ENCODE measurements at places on chromosomes 6 and 20. TPM values are rescaled to one million over a fixed set of nuclear protein-coding genes. Genes with fewer than 3 reads are reported as not detected.

DNA sequence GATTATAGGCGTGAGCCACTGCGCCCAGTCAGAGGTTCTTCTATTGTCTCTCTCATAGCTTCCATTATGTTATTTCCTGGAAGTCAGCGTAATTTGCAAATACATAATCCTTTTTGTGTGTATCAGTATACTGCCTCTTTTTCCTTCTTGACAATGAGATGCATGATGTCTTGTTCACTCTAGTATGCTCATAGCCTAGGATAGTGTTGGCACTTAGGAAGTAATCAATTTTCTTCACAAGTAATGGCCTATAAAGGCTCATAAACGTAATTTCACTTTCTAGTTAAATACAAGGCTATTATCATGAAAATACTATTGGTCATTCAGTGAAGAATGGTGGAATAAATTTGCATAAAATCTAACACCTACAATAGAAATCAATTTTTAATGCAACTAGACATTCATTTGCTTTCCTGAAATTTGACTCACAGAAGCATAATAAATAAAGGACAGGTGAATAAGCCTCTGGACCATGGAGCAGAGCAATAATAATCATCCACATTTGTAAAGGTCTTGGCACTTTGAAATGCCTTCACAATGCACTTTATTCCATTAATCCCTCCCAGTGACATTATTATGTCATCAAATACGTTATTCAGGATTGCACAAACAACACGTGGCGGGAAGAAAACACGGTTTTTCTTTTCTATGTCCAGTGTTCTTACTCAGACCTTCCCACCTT is 366.9 kb upstream of the BTBD3 start:
- DNase-seq = no peak

- no peak for DNase-seq
Observed at GRCh38 chr20:3209946-3210317, 634 bp downstream of the ITPA start.

- DNase-seq = no peak
Observed at GRCh38 chr20:57374343-57374930, 16.8 kb upstream of the RBM38 start.

Gene PTCHD4
- total RNA-seq = 2.1 TPM

Gene SCGN
- 0.89 TPM for total RNA-seq

GRCh38 chr20:3721912-3722311 is 9.5 kb upstream of the SIGLEC1 start:
- DNase-seq = no peak

DNA sequence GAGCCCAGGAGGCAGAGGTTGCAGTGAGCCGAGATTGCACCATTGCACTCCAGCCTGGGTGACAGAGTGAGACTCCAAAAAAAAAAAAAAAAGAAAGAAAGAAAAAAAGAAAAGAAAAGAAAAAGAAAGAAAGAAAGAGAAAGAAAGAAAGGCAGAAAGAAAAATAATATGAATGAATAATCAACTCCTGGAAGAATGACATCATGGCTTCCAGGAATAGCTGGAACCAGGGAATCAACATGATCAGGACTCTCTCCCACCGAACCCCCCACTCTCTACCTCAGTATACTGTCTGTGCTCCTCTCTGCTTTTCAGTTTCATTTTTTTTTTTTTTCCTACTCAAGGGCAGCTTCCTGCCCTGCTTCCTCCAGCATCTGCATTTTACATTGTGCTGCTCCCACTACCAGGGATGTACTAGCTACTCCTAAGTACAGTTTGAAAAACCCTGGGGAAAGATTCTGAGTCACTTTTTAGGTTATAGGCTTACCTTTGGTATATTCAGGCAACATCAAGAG is 19.7 kb upstream of the MTCL3 start:
- DNase-seq = no peak

DNA sequence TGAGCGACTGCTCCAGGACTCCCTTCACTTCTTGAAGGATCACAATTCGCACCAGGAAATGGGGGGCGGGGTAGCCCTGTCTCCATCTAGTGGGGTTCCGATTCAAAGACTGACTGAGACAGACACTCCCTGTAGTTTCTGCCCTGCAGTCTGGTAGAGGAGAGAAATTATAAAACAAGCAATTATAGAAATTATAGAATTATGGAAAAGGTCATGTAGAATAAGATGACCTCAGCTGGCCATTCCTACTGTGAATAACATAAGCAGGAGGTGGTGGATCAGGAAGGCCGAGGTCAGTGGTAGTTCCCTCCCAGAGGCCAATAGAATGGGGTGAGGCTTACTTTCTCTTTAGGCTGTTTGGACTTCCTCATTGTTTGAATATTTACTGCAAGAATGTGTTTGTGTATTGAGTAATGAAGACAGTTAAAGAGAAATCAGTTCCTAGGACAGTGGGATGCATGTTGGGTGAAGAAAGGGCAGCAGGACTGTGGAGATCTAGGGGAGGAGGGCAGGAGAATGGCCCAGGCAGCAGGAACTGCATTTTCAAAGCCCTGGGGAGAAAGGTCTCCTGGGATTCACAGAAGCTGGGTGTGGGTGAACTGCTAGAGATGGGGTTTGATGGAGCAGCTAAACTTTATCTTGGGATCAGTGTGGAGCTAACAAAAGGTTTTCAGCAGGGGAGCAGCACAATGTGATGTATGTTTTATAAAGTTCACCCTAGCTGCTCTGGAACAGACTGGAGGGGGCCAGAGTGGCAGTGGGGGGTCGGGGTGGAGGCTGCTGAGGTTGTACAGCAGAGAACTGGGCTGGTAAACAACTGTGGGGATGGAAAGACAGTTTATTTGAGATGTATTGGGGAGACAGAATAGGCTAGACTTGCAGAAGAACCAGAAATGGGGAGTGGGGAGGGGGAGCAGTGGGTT is 2.1 kb downstream of the ZNF341 start:
- peak; percentile 54 for DNase-seq

Measured in skin of body (tissue), 3 donors.